ENCODE measurements at places on chromosomes 4 and X.
A peak's percentile ranks its signal among the peaks of the same experiment; 100 is the strongest.

- peak; percentile 9 for DNase-seq
Observed at GRCh38 chr4:31045724-31046318, 325.7 kb downstream of the PCDH7 start.

GRCh38 chrX:40031911-40032310 lies 65.8 kb downstream of the BCOR start:
- DNase-seq, result no peak

DNA sequence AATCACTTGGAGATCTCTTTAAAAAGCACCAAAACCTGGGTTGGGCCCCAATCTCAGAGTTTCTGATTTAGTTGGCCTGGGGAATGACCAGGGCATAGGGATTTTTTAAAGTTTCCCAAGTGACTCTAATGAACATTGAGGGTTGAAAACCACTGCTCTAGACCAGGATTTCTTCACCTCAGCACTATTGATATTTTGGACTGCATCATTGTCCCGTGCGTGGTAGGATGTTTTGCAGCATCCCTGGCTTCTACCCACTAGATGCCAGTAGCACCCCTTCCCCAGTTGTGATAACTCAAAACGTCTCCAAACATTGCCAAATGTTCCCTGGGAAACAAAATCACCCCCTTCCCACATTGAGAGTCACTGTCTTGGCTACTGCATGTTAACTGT lies 61.8 kb downstream of the ATXN3L start:
- DNase-seq, result no peak

GRCh38 chr4:110675426-110675825 lies 52.5 kb upstream of the PITX2 start:
- DNase-seq, result no peak

Measured in NCI-H345 (cell line).